ENCODE measurements at places on chromosomes 7 and 10. TPM values are rescaled to one million over a fixed set of nuclear protein-coding genes. Genes with fewer than 3 reads are reported as not detected.

OR2A42 gene
- total RNA-seq, result not detected

DPYSL4 gene
- 1.6 TPM for total RNA-seq

GLCCI1 gene
- total RNA-seq, result 9.0 TPM

MYL10 gene
- total RNA-seq, result not detected

ENTPD7 gene
- 30.4 TPM for total RNA-seq

KIAA1217 gene
- total RNA-seq, result 0.43 TPM
